ENCODE measurements at places on chromosomes 6 and 20.

DNA sequence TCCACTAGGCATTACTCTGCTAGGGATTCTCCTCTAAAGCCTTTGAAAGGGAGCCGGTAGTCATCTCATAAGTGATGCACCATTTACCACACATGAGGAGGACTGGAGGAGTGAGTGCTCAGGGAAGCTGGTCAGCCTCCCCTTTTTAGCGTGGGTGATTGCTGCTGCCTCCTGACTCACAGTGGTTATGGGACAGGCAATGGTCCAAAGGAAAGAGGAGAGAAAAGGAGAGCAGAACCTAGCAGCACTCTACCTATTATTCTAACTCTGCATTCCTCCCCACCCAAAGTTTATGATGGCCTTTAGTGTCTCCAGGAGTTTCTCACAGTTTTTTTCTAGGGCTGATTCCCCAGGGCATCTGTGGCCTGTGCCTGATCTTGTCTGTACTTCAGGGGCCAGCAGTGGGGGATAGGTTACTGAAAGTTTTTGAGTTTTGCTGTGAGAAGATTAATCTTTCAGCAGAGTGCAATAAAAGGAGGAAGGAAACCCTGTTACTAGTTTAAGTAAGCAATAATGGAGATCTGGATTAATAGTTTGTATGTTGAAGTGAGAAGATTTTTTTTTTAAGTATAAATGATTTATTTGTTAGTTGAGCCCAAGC lies 36.4 kb upstream of the GCLC start:
- DNase-seq, result no peak

DNA sequence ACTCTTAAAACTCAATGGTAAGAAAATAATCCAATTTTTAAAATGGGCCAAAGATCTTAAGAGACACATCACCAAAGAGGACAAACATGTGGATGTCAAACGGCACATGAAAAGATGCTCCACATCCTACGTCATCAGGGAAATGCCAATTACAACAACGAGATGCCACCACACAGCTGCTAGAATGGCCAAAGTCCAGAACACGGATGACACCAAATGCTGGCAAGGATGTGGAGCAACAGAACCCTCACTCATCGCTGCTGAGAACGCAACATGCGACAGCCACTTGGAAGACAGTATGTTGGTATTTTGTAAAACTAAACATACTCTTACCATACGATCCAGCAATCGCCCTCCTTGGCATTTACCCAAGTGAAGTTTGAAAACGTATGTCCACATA lies 132.8 kb upstream of the CDH4 start:
- no peak for DNase-seq

DNA sequence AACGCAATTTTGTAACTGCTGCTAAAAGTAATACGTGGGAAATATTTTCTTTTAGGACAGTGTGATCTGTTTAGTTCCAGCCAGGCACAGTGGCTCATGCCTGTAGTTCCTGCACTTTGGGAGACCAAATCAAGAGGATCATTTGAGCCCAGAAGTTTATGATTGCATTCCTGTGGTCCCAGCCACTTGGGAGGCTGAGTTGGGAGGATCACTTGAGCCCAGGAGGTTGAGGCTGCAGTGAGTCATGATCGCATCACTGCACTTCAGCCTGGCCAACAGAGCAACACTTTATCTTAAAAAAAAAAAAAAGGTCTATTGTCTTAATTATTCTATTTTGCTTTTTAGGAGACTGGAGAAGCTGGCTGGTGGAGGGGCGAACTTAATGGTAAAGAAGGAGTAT lies 101.5 kb downstream of the CD2AP start:
- DNase-seq, result no peak

DNA sequence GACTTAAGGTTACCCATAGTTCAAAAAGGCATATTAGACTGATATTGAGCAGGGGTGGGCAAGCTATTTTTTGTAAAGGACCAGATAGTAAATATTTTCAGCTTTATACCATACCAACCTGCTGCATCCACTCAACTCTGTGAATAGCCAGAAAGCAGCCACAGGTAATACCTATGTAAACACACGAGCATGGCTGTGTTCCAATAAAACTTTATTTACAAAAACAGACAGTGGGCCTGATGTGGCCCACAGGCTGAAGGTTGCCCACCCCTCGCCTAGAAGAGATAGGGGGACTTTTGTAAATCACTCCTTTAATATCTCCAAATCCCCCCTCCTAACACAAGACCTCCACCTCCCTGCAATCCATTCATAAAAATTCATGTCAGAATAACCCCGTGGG lies 64.4 kb downstream of the PSMG4 start:
- DNase-seq, result no peak

GRCh38 chr20:12467758-12468157 lies 541.0 kb upstream of the SPTLC3 start:
- no peak for DNase-seq

DNA sequence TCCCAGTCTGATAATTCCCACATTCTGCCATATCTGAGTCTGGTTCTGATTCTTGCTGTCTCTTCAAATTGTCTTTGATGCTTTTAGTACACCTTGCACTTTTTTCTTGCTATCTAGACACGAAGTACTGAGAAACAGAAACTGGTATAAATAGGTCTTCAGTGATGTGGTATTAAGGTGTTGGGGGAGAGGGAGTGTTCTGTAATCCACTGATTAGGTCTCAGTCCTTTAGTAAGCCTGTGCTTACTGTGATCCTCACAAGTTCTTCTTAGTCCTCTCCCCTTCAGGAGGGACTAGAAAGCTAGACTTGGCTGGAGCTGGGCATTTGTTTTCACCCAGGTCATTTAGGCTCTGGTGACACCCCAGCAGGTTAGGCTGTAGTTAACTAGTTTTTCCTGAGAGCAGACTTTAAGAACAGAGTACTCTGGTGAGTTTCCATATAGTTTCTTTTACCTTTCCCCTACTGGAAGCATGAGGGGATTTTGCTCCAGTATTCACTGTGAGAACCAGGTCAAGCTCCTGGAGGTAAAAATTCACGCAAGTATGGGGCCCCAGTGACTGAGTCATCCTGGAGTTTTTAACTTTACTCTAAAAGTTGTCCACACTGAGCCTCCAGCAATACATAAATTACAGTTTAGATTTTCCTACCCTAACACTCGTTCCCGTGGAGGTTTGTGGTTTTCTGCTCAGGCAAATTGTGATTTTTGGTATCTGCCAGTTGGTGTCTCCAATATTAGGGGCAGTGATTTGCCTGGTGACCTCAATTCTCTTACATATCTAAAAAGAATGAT lies 154.6 kb downstream of the CDKAL1 start:
- DNase-seq, result no peak
